ENCODE measurements at places on chromosomes 5 and 9. TPM values are rescaled to one million over a fixed set of nuclear protein-coding genes. Genes with fewer than 3 reads are reported as not detected.

The PCDHB10 gene
- 4.8 TPM for polyA plus RNA-seq

The EGFLAM gene
- 49.9 TPM for polyA plus RNA-seq

The ADGRD2 gene
- polyA plus RNA-seq: not detected

The GPR151 gene
- polyA plus RNA-seq: not detected

The OR1Q1 gene
- not detected for polyA plus RNA-seq

The LTC4S gene
- 2.6 TPM for polyA plus RNA-seq

The ZNF608 gene
- 20.1 TPM for polyA plus RNA-seq

The CENPK gene
- 16.7 TPM for polyA plus RNA-seq

The SPINK7 gene
- not detected for polyA plus RNA-seq

The HAVCR1 gene
- not detected for polyA plus RNA-seq

The RACK1 gene
- polyA plus RNA-seq: 3,234 TPM

The MLANA gene
- polyA plus RNA-seq: 0.82 TPM

The MYOZ3 gene
- polyA plus RNA-seq: 20.8 TPM

The GHR gene
- polyA plus RNA-seq: 17.1 TPM

The ARSK gene
- 10.6 TPM for polyA plus RNA-seq

The ACSL6 gene
- polyA plus RNA-seq: 0.75 TPM

The SCGB3A1 gene
- 0.88 TPM for polyA plus RNA-seq

The SH3RF2 gene
- polyA plus RNA-seq: 2.3 TPM

The MEIKIN gene
- polyA plus RNA-seq: not detected

The DAPK1 gene
- polyA plus RNA-seq: 21.2 TPM

The PLPP6 gene
- polyA plus RNA-seq: 4.7 TPM

The PRR16 gene
- polyA plus RNA-seq: 17.7 TPM

The FBP2 gene
- polyA plus RNA-seq: 73.3 TPM

The ARHGAP26 gene
- 14.7 TPM for polyA plus RNA-seq

The RGS7BP gene
- polyA plus RNA-seq: 5.2 TPM

The EDIL3 gene
- 11.9 TPM for polyA plus RNA-seq

The SHC3 gene
- 0.56 TPM for polyA plus RNA-seq

The PCBD2 gene
- 7.6 TPM for polyA plus RNA-seq

The NEUROG1 gene
- not detected for polyA plus RNA-seq

The LCN10 gene
- 12.7 TPM for polyA plus RNA-seq

The GABRP gene
- 1.5 TPM for polyA plus RNA-seq

The IL3 gene
- polyA plus RNA-seq: not detected

The ZNF483 gene
- polyA plus RNA-seq: 1.5 TPM

The NR2F1-AS1 gene
- 6.6 TPM for polyA plus RNA-seq

The SLC46A2 gene
- polyA plus RNA-seq: 0.10 TPM

The ZFP2 gene
- polyA plus RNA-seq: 2.0 TPM

The SH3TC2 gene
- 0.82 TPM for polyA plus RNA-seq

The FREM1 gene
- 50.5 TPM for polyA plus RNA-seq

The SV2C gene
- polyA plus RNA-seq: 0.14 TPM

The NSUN2 gene
- polyA plus RNA-seq: 42.2 TPM
